ENCODE measurements at places on chromosomes 11 and 22. TPM values are rescaled to one million over a fixed set of nuclear protein-coding genes. Genes with fewer than 3 reads are reported as not detected.

LPXN gene
- total RNA-seq = 99.8 TPM

NAV2 gene
- total RNA-seq = 0.96 TPM

MMP12 gene
- total RNA-seq = not detected

POU2AF1 gene
- 10.5 TPM for total RNA-seq

DDB1 gene
- 184 TPM for total RNA-seq

APOA5 gene
- total RNA-seq = not detected

LRRC32 gene
- total RNA-seq = 11.5 TPM

VSIG10L2 gene
- not detected for total RNA-seq

AMOTL1 gene
- total RNA-seq = 0.25 TPM

DBX1 gene
- total RNA-seq = not detected

RASSF10 gene
- not detected for total RNA-seq

SERPIND1 gene
- not detected for total RNA-seq

TEX12 gene
- 0.52 TPM for total RNA-seq

CHKA gene
- total RNA-seq = 9.8 TPM

MEI1 gene
- 60.9 TPM for total RNA-seq

AASDHPPT gene
- total RNA-seq = 18.9 TPM

UPK3A gene
- not detected for total RNA-seq

APOBEC3A gene
- 0.70 TPM for total RNA-seq

SAA2 gene
- total RNA-seq = not detected

MMP1 gene
- total RNA-seq = 0.16 TPM

AMPD3 gene
- total RNA-seq = 20.2 TPM

GRM5 gene
- total RNA-seq = not detected

CRYBB3 gene
- total RNA-seq = not detected

OPCML gene
- total RNA-seq = not detected

MOGAT2 gene
- not detected for total RNA-seq

C11orf86 gene
- total RNA-seq = not detected

FUT4 gene
- total RNA-seq = 5.2 TPM

HMGXB4 gene
- 42.4 TPM for total RNA-seq

NXPE2 gene
- not detected for total RNA-seq

CCDC188 gene
- not detected for total RNA-seq

PKDREJ gene
- not detected for total RNA-seq

INS gene
- total RNA-seq = not detected

TLCD5 gene
- 0.32 TPM for total RNA-seq

TOP3B gene
- 55.5 TPM for total RNA-seq
